Progenitor cell of endocrine pancreas (in vitro differentiated cells): ENCODE measurements at places on chromosomes 1 and 21.
A peak's percentile ranks its signal among the peaks of the same experiment; 100 is the strongest.

- DNase-seq, result no peak
These were observed 102.5 kb downstream of the GPR52 start for GRCh38 chr1:174550296-174550695.

DNA sequence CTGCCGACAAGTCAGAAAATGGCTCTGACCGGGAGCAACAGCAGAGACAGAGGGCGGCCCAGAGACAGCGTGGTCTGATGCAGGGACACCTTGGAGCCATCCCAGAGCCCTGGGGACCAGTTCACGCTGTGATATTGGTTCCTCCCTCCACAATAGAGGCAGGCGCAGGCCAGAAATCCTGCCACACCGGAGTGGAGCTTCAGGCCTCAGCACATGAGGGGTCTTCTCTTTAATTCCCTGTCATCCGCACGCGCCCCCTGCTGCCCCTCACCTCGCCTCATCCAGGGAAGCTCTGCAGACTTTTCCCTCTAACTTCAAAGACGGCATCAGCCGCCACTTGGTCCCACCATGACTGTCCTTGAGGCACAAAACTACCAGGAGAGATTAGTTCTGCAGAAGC, 75.5 kb upstream of the ANGPTL1 start:
- no peak for DNase-seq

DNA sequence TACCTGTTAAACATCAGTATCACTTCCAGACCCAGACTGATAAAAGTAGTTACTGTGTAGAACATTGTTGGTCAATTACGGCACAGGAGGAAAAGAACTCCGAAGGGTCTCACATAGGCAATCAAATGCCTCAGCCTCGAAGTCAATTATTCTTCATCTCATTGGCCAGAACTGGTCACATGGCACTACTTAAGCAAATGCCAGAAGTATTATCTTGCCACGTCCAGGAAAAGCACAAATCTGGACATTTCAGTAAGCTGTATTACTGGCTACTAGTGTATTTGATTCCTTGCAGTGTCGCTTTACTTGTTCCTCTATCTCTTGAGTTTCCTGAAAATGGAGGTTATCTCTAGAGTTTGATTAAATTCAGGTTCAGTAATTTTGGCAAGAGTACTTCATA, 24.4 kb downstream of the DIO1 start:
- no peak for DNase-seq

- no peak for DNase-seq
These were observed 88.0 kb upstream of the IVNS1ABP start for GRCh38 chr1:185404907-185405568.

DNA sequence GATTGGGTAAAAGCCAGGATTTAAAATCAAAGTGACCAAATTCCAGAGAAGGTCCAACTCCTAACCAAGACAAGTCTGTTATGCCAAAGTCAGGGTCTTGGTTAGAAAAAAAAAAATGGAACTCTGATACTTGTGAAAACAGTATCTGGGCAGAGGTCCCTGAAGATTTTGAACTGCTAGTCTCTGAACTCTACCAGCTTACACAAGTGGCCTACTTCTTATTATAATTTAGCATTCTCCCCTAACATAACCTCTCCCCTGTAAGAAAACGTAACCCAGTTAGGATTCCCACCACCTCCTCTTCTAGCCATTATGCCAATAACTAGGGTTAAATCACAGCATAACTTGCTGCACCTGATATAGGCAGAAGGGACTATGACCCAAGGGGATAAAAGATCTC, 220.5 kb downstream of the COL24A1 start:
- no peak for DNase-seq

DNA sequence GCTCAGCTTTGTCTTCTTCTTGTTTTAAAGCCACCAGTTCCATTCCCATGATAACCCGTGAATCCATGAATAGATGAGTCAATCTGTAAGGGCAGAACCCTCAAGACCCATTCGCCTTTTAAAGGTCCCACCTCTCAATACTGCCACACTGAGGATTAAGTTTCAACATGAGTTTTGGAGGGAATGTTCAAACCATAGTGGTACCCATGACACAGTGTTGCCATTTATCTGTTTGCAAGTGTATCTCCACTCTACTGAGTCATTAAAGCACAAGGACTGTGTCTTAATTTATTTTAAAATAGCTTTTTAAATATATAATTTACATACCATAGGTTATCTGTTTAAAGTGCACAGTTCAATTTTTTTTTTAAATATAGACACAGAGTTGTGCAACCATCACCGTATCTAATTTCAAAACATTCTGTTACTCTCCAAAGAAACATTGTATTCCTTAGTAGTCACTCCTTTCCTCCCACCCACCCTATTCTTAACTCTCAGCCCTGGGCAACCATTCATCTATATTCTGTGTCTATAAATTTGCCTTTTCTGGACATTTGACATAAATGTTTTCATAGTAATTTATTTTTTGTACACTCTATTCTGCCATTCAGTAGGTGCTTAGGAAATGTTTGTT, 4.8 kb upstream of the IL24 start:
- no peak for DNase-seq

DNA sequence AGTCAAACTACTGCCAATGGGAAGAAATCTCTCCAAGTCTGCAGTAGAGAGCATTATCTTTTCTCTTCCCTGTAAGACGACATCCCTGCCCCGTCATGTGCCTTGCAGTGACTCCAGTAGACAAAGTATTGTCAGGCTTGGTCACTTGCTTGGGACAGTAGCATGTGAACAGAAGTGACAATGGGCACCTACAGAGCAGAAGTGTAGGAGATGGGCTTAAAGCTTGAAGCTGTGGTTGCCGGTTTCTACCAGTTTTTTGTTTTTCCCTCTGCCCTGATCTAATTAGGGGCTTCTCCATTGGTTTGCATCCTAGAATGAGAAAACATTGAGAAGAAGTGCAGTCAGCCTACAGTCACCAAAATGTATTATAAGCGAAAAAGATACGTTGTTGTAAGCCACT, 12.7 kb downstream of the F3 start:
- no peak for DNase-seq

DNA sequence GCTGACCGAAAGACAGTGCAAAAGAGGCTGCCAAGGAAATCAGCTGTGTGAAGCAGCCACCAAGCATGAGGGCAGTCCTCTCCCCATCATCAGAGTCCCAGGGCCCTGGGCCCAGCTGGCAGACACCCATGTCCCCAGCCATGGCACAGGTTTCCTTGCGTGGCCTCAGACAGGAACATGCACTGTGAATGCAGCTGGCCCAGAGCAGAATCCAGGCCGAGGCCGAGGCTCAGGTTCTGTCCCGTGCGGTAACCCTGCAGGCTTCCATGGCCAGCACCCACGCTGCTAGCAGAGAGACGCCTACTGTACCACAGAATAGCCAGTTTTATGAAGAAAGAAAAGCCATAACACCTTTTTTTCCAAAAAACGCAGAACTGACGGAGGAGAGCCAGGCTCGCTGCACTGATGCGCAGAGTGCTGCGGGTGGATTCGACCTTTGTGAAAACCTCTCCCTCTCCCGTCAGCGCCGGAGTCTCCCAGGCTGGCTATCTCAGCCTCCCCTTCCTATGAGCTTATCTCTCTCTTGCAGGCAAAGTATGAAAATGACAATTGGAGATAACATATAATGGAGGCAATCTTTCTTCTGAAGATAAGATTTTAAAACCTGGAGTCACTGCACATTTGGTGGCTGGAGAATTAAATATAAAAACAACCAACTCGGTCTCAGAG, 106.6 kb downstream of the NPHP4 start:
- no peak for DNase-seq

DNA sequence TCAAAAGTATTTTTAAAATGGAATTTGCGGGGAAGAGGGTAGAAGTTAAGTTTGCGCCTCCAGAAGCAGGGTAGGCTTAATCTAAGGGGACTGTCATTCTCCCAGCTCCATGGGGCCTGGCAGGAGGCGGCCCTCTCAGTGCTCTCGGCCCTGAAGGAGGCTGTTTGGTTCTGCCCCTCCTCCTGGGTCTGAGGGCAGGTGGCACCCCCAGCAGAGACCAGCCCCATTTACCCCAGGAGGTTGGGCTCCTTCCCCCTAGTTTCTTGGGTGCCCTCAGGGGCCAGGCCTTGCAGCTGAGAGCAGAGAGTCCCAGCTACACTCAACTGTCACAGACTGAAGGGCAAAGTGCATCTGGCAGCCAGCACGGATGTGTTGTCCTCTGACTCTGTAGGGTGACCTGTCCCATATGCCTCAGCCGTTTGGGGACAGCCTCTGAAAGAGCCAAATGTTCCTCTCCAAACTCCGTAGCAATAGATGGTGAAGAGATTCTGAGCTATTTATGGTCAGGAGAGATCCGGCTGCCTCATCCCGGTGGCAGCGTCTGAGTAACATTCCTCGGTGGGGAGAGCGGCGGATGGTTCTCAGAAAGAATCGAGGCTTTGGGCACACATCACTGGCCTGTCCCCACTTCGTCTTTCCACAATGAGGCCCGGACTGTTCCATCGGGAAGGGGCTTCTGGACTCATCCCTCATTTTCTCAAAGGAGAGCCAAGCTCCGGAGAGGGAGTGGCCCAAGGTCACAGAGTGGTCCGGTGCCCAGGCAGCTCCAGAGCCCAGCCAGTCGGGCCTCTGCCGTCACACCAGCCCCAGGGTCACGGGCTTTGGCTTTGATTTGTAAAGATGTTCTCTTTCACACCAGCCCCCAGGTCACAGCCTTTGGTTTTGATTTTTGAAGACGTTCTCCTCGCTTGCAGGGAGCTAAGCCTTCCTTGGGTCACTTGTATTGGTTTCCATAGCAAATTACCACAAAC, 424.2 kb upstream of the VAMP3 start:
- DNase-seq, result no peak

GRCh38 chr21:45304476-45304830, 16.8 kb upstream of the POFUT2 start:
- DNase-seq, result no peak

DNA sequence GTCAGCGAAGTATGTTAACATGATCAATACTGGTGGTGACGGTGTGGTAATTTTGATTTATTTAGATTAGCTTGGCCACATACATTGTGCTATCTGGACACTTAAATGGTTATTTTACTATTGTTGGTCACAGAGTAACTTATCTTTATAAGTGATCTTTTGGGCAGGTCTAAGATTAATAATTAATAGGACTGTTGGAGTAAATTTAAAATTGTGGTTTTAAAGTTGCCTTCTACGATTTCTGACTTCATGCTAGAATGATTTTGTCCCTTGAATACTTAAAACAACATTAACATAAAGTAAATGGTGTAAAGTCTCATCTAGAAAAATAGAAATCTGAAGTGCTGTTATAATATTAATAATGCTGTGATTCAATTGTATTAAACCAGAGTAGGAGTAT, 14.7 kb downstream of the SRRM1 start:
- DNase-seq, result no peak

- no peak for DNase-seq
These were observed 3.7 kb upstream of the PAQR6 start for GRCh38 chr1:156251527-156251926.

- DNase-seq, result no peak
These were observed 233.4 kb upstream of the BRINP3 start for GRCh38 chr1:190711069-190711468.

- DNase-seq, result no peak
These were observed 840.9 kb downstream of the LTN1 start for GRCh38 chr21:28151758-28152157.

- DNase-seq, result no peak
These were observed 136.4 kb upstream of the VAMP3 start for GRCh38 chr1:7634546-7635240.

- DNase-seq, result no peak
These were observed 8.6 kb downstream of the ST6GALNAC3 start for GRCh38 chr1:76083189-76083588.

DNA sequence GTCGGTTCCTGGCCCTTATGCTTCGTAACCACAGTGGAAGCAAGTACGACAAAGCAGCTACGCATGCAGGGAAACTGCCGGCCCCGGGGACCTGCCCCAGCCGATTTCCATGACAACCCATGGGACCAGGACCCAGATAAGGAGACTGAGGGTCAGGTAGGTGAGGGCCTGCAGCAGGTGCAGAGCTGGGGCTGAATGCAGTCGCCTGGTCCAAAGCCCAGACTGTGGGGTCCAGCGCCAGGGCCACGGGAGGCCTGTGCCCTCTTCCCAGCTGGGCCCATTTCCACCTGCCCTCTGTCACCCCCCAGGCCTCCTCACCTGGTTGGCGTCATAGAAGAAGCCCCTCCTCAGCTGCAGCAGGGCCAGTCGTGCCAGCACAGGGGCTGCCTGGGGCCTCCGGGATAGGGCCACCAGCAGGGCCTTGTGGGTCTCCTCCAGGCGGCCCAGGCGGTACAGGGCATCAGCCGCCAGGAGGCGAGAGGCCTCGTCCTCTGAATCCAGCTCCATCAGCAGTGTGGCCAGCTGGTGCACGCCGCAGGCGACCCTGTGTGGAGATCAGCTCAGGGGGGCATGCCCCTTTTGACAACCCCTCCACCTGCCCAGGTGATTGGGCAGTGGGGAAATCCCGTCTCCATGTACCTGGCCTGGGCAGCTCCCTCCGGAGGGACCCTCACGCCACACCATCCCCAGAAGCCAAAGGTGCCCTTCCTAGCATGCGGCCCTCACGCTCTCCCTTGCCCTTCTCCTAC, 14.2 kb downstream of the TTC34 start:
- DNase-seq, result no peak

DNA sequence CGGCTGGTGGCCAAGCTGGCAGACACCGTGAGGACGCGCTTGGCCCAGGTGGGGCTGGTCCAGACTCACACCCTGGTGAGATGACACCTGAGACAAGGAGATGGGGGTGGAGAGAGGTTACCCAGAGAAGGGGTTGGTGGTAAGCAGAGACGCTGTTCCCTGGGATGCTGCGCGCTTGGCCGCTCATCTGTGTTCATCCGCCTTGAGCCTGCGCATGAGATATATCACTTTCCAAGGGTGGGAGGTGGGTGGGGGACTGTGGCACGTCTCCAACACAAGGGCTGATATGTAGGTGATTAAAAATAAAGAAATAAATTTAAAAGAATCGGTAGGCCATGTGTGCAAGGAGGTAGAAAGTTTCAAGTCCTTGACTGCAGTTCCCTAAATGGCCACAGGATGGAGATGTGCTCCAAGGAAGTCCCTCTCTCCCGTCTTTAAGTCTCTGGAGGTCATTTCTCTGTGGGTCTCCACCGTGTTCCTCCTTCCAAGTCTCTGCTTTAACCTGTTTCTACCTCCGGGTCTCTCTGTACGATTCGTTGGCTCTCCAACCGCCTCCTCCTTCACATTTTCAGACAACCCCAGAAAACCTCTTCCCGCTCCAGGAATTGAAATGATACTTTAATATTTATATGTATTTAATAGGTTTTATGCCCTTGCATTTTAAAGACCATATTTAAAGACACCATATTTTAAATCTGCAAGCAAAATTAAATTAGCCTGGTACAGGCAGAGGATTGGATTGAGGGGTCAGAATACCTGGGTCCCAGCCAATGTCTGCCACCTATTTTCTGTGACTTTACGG, 4.5 kb downstream of the TTC24 start:
- DNase-seq, result peak; percentile 55

- DNase-seq, result no peak
These were observed 13.2 kb downstream of the ST7L start for GRCh38 chr1:112605633-112606327.

DNA sequence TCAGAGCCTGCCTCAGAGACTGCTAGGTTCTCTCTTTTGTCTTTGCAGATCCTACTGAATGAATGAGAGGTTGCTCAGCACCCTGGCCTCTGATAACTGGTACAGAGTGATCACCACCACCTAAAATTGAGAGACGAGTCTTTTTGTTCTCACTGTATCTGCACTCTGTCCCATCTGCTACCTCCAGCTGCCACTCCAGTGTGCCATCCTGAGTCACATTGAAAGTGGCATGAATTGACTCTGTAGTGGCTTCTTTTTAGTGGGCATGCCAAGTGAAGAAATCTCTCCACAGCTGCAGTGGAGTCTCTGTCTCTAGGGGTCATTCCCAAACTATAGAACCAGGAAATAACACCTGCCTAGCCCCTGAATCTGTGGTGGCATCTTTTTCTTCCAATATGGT, 14.7 kb downstream of the CAMK1G start:
- no peak for DNase-seq
